ENCODE measurements at places on chromosomes 12 and 14.

DNA sequence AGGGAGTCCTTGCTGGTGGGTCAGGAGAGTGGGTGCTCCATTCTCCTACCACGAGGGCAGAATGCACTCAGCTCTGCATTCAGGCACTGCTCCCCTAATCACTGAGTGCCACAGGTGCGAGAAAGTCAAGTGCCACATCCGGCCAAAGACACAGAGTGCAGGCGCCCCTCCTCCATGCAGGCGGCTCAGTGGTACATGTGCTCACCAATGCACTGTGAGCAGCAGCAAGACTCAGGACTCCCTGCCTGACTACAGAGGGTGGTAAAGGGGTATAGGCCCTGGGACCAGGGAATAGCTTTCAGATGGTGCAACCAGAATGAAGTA, 32.9 kb downstream of the ZFYVE21 start:
- no peak for DNase-seq

- no peak for DNase-seq
These were observed 64.2 kb downstream of the SPRING1 start for GRCh38 chr12:116673681-116674111.

GRCh38 chr12:19483727-19484126, 44.4 kb downstream of the AEBP2 start:
- no peak for DNase-seq

- no peak for DNase-seq
These were observed 250.5 kb downstream of the DPF3 start for GRCh38 chr14:72643317-72643801.

GRCh38 chr12:115337693-115338543, 653.9 kb upstream of the TBX3 start:
- no peak for DNase-seq
